Effector memory CD8-positive, alpha-beta T cell (primary cell): ENCODE measurements at places on chromosomes 5 and 9.

- H3K4me3 ChIP-seq: no peak overlapping the region
- no peaks in the 10 kb centered on the region for H3K36me3 ChIP-seq
- H3K4me1 ChIP-seq: no peaks in the 10 kb centered on the region
- no peak for DNase-seq
Measured at GRCh38 chr5:149320791-149321330, 24.4 kb upstream of the GRPEL2 start.

DNA sequence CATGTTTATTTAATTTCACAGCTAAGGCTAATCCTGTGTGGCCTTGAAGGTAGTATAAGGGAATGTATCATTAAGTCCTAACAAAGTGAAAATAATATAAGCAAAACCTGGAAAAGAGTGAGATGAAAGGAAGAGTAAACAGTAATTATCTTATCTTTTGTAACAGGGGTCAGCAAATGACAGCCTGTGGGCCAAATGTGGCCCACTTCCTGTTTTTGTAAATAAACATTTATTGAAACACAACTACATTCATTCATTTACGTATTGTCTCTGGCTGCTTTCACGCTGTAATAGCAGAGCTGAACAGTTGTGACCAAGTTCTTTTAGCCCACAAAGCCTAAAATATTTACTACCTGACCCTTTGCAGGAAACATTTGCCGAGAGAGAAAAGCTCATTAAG, 78.4 kb upstream of the HTR4 start:
- H3K27ac ChIP-seq: no peak overlapping the region
- peaks cover under 1% of the 10 kb centered on the region for H3K27me3 ChIP-seq
- no peak for DNase-seq
- peaks cover 5% of the 10 kb centered on the region for H3K36me3 ChIP-seq
- no peak overlapping the region for H3K4me3 ChIP-seq
- H3K4me1 ChIP-seq: peaks cover 13% of the 10 kb centered on the region

DNA sequence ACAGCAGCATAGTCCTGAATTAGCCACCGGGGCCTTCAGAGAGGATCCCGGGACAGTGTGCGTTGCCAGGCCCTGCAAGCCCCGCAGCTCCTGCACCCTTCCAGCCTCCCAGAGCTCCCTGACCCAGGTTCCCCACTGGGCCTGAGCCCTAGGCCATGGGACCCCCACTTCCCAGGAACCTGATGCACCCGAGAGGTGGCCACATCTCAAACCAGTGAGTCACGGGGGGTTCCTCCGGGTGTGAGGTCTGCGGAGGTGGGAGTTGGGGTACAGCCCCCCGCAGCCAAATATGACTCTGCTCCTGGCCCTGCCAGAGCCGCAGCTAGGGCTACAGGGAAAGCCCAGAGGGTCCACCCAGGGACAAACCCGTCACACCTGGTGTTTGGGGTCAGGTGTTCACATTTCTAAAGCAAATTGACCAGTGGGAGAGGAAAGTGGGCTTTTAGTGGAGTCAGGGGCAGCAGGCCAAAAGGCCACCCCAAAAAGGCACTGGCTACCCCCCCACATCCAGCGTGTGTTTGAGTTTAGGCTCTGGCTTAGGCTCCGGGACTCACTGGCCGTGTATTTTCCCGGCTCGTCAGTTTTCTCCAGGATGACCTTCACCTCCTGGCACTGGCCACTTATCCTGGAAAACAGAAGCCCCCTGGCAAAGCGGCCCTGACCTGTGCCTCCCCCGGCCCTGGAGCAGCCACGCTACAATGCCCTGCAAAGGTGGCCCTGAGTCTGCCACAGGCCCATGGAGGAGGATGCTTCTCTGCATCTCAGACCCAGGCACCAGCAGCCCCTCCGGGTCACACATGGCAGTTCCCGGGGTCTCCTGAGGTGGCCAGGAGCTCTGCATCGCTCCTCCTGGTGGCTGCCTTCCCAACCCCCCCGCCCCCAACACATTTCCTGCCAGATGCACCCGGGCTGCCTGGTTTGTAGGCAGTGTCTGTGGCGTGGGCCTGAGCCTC, 17.4 kb upstream of the OBP2B start:
- H3K36me3 ChIP-seq: no peaks in the 10 kb centered on the region
- DNase-seq: no peak
- no peaks in the 10 kb centered on the region for H3K4me1 ChIP-seq
- no peak overlapping the region for H3K27ac ChIP-seq
- no peak overlapping the region for H3K4me3 ChIP-seq
- H3K27me3 ChIP-seq: peaks cover 19% of the 10 kb centered on the region

DNA sequence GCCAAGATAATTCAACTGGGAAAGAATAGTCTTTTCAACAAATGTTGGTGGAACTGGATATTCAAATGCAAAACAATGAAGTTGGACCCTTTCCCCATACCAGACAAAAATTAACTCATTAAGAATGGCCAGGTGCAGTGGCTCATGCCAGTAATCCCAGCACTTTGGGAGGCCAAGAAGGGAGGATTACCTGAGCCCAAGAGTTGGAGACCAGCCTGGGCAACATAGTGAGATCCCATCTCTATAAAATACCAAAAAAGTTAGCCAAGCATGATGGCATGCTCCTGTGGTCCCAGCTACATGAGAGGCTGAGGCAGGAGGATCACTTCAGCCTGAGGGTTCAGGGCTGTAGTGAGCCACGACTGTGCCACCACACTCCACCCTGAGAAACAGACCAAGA, 24.2 kb downstream of the SERINC5 start:
- H3K4me3 ChIP-seq: no peak overlapping the region
- no peak for DNase-seq

DNA sequence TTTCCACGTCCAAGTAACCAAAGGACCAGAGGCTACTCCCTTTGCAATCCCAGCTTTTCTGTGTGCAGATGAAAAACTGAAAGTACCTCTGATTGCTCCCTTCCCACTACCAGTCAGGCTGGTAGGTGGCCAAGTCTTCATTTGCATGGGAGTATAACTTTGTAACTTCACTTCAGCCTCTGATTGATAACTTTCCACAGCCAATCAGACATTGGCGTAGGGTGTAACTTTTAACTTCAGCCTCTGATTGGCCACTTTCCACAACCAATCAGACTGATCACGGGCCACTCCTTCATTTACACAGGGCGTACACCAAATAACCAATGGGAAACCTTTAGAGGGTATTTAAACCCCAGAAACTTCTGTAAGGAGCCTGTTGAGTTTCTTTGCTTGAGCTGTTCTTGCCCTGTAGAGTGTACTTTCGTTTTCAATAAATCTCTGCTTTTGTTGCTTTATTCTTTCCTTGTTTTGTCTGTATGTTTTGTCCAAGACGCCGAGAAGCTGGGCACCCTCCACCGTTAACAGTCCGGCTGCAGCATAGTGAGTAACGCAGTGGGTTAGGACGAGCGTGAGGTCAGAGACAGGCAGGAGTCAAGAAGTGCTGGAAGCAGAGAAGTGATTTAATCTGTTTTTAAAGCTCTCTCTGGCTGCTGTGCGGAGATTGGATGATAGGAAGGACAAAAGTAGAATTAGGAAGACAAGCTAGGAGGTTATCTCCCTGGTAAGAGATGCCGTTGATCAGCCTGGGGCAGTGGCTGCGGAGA, 3.5 kb upstream of the EXOSC2 start:
- peaks cover 5% of the 10 kb centered on the region for H3K36me3 ChIP-seq
- H3K4me3 ChIP-seq: no peak overlapping the region
- peaks cover 19% of the 10 kb centered on the region for H3K4me1 ChIP-seq
- no peak for DNase-seq

- no peak overlapping the region for H3K27ac ChIP-seq
- no peak for DNase-seq
- no peak overlapping the region for H3K4me3 ChIP-seq
- peaks cover 46% of the 10 kb centered on the region for H3K27me3 ChIP-seq
- H3K4me1 ChIP-seq: no peaks in the 10 kb centered on the region
Measured at GRCh38 chr5:71953866-71954265, 153.4 kb upstream of the MAP1B start.

DNA sequence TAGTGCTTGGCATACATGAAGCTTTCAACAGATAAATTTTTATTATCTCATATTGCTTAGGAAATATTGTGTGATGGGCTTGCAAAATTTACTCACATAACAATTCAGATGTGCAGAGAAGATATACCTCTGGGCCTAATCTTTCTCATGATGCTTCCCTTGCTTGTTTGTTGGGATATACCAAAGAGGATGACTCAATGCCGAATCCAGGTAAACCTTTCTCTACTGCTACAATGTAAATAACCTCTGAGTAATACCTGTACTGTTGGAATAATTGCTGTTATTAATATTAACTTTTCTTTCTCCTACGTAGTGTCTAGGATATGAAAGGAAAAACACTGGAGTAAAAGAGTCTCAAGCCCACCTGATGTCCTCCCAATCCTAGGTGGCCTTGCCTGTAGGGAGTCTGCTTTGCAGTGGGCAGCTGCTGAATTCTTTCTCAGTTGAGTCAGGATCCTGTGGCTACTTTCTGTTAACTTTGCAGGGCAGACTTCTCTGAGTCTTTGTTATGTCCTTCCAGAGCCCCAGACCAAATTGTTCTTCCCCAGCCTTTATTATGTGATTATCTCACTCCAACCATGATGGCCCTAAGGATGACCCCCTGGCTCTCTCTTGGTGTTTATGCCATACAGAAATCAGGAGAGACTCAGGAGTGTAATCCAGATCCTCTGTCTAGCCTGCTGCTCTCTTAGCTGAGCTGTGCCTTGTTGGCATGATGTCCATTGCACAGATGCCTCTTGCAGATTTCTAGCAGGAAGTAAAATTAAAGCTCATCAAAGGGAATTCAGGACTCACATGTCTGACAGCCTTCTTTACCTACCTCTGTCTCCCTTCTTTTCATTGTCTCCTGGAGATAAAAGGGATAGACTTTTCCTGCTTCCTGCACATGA, 208.1 kb downstream of the SNX18 start:
- H3K4me1 ChIP-seq: peaks cover 12% of the 10 kb centered on the region

- H3K36me3 ChIP-seq: no peaks in the 10 kb centered on the region
- no peak overlapping the region for H3K27ac ChIP-seq
- H3K27me3 ChIP-seq: peaks cover 12% of the 10 kb centered on the region
- peaks cover 13% of the 10 kb centered on the region for H3K4me1 ChIP-seq
- no peak for DNase-seq
Measured at GRCh38 chr9:96201140-96201539, 100.8 kb downstream of the HSD17B3 start.
